Hematopoietic multipotent progenitor cell treated with erythropoietin and hydrocortisone succinate and interleukin-3 and kit ligand, for 17 days (in vitro differentiated cells): ENCODE measurements at places on chromosomes 16 and 17.

GRCh38 chr17:6679241-6679640 is 27.7 kb downstream of the C17orf100 start:
- DNase-seq = no peak

DNA sequence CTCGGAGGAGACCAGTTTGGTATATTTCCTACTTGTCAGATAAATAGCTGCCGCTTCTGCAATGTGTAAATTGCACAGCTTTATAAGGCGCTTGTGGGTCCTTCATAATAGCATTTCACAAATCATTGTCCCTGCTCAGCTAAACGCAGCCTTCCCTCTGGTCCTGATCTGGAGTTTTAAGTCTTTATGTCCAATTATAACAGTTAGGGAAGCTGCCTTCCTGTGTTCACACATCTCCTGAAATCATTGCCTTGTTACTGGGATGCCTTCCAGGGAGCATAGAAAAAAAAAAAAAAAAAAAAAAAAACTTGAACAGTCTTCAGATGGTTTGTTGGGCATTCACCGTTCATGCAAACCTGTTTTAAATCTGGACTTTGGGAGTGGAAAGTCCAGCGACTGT is 342.0 kb downstream of the XYLT1 start:
- DNase-seq = no peak

GRCh38 chr17:81486199-81486810 is 26.3 kb downstream of the ACTG1 start:
- DNase-seq = no peak

DNA sequence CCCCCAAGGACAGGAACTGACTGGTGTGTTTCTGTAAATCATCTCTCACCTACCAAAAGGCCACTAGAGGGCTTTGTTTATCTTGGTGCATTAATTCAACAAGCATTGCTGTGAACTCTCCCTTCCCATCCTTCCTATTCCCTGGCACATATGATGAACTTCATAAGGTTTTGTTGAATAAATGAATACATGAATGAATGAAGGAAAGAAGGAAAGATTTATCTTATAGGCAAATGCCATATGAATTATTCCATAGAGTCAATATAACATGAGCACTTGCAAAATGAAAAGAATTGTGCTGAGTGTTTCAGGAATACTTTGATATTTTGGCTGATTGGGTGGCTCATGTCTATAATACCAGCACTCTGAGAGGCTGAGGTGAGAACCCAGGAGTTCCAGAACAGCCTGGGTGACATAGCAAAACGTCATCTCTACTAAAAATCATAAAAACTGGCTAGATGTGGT is 4.3 kb downstream of the SPDYE4 start:
- no peak for DNase-seq

GRCh38 chr17:62572888-62573401 is 54.5 kb upstream of the MRC2 start:
- DNase-seq = no peak

DNA sequence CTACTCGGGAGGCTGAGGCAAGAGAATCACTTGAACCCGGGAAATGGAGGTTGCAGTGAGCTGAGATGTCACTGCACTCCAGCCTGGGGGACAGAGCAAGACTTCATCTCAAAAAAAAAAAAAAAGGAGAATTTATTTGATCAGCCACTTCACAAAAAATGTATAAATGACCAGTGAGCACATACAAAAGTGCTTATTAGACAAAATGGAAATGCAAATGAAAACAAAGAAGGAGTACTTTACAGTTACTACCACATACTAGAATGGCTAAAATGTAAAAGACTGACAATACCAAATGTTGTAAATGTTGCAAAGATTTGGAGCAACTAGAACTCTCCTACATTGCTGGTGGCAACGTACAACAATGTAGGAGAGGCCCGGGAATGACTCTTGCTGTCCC is 241.8 kb upstream of the SOX9 start:
- no peak for DNase-seq

GRCh38 chr17:79862771-79863440 is 23.7 kb upstream of the CBX4 start:
- DNase-seq = no peak

DNA sequence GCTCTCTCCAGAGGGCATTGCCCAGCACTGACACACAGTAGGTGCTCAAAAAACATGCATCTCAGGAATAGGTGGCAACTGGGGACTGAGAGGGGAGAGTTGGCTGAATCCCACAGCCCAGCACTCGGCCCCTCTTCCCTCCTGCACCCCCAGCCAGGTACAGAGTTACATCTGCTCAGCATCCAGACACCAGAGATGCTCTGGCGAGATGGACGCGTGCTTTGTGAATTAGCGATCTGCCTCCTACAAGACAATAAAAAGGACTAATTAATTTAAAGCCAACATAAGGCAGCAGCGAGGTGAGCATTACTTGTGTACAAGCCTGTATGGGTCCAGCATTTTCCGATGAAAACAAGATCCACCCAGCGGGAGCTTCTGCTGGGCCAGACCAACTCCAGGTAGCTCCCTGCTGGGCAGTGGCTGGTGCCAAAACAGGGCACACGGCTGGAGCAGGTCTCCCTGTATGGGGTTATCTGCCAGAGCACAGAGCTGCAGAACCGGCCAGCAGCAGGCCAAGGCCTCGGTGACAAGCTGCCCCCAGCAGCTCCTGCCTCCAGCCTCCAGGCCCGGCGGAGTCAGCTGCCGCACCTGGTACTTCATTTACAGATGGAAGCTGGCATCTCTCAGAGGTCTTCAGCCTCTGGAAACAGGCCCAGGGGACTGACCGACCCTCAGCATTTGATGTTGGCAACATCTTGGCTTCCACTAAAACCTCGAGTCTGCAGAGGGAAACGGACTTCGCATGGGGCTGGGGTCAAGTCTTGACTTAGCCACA is 219.7 kb upstream of the SDK2 start:
- DNase-seq = no peak

- DNase-seq = peak; percentile 6
Measured at GRCh38 chr16:16126896-16127295, 96.4 kb downstream of the ABCC6 start.

DNA sequence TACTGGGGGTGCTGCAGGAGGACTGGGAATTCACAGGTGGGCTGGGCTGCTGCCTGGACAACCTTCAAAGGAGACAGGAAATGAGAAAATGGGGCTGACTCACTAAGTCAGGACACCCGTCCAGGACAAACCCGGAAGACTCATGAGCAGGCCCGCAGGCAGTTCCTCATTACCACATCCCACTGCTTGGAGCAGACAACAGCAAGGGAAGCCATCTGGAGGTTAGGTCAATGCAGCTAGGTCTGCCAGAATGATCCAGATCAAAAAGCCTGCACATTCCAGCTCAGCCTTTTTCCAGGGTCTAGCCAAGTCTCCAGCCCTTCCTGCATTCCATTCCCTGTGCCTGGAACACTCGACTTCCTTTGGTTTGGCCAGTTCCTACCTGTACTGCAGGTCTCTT is 536.5 kb upstream of the CDH11 start:
- no peak for DNase-seq

DNA sequence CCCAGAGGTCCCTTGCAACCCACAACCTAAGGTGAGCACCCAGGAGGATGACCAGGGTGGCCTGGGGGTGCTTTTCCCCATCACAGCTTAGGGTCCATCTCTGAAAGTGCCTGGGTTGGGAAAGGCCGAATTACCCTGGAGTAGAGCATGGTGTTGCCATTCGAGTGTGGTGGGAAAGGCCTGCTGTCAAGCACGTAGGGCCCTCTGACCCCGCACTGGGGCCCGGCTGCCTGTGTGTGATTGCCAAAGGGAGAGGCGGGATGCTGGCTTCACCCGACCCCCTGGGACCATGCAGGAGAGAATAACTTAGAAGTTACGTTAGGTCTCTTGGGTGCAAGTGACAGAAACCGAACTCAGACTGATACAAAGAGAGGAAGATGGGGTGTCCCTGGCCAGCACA is 27.7 kb upstream of the NDRG4 start:
- DNase-seq = no peak

- no peak for DNase-seq
Measured at GRCh38 chr17:48031966-48032365, 5.6 kb downstream of the COPZ2 start.

DNA sequence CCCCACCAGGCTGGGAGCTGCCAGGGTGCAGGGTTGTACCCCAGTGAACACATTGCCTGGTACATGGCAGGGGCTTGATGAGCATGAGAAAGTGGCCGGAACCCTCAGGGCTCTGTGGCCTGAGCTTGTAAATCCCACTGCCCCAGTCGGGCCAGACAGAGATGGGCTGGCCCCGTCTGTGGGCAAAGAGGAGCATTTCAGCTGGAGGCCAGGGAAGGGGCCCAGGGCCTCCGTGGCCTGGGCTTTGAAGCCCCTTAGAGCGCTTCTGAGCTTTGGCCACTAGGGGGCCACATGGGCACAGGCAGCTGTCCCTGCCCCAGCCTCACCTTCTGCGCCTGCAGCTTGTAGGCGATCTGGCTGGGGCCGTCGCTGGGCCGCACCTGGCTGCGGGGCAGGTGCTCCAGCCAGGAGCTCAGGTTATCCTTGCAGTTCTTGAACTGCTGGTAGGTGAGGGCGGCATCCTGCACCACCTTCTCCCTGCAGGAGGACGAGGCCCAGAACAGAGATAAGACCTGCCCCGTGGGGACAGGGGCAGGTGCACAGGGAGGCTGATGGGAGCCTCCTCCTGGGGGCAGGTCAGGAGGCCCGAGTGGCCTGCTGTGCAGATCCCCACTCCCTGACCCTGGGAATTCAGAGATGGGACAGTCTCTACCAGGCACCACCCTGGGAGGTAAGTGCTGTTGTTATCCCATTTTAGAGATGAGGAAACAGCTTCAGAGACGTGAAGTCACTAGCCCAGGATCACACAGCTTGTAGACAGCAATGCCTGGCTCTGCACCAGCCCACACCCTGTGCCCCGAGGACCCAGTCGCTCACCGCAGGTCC is 12.8 kb downstream of the EVPL start:
- DNase-seq = peak; percentile 84

- DNase-seq = no peak
Measured at GRCh38 chr16:84087466-84088151, 29.1 kb downstream of the MBTPS1 start.
